ENCODE measurements at places on chromosomes 1 and 21.

GRCh38 chr1:177302357-177303044 is 131.7 kb downstream of the BRINP2 start:
- DNase-seq, result peak; percentile 32

GRCh38 chr1:209086486-209087192 is 496.9 kb upstream of the CAMK1G start:
- DNase-seq, result no peak

DNA sequence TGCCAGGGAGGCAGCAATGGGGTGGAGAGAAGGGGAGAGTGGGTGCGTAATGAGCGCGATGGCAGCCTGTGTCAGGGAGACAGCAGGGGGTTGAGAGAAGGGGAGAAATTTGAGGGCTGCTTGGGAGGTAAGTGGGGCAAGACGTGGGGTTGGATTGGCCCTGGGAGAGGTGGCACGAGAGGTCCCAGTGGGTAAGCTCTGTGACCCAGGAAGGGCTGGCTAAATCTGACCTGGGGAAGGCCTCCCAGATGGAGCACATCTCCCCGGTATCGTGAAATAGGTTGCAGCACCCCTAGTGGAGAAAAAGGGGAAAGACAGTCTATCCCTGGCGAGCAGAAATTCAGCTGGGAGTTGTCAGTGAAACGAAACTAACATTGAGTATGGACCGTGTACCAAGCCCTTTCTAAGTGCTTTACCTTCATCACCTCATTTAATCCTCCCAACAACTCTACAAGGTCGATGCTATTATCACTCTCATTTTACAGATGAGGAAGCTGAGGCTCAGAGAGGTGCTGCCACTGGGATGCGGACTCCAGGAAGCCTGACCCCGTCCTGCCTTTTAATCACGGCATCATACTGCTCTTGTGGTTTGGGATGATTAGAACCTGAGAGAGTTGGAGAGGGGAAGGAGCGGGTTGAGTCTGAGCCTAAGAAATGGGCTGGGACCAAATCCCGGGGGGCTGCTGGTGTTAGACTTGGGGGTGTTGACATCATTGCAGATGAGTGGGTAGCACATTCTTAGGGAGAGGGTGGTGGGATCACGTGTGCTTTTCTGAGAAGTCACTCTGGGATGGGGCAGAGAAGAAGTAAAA is 56.6 kb upstream of the RPL11 start:
- DNase-seq, result peak; percentile 80

DNA sequence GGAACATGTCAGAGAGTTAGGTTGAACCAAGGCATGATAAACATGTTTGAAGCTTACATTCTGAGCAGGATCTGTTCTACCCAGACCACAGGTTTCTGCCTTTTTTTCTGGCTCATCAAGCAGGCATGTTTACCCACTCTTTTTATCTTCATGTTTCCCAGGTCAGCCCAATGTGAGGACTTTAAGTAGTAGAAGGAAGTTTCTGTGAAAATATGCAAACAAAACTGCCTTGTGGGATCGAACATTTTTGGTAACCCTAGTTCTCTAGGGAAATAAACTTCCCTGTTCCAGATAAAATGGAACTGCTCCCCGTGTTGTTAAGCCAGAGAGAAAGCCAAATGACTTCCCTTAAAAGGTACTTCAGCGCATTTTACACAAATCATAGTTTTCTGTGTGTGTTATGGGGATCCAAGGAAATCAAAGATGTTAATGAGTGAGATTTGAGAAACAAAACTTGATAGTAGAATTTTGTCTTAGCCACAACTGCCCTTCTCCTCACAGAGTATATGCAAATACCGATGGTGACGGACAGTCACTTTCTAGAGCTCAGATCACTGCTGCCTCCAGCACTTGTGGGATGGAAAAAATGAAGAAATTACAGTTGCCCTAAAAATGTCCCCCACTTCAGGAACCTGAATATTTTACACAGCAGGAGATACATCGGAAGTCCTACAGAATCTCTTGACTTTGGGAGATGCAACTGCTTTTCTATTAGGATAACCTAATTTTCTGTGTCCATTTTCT is 765 bp upstream of the HIPK1 start:
- no peak for DNase-seq

- DNase-seq, result peak; percentile 76
These were observed 20.2 kb downstream of the B3GALT5 start for GRCh38 chr21:39632796-39633442.

GRCh38 chr21:44800971-44801467 is 601 bp downstream of the UBE2G2 start:
- no peak for DNase-seq

GRCh38 chr1:93180723-93181613 is at the start of gene CCDC18:
CCDC18 (plus strand) TSS chr1:93180724; CDS start chr1:93183362, 2,638 bp downstream.
- peak; percentile 37 for DNase-seq

DNA sequence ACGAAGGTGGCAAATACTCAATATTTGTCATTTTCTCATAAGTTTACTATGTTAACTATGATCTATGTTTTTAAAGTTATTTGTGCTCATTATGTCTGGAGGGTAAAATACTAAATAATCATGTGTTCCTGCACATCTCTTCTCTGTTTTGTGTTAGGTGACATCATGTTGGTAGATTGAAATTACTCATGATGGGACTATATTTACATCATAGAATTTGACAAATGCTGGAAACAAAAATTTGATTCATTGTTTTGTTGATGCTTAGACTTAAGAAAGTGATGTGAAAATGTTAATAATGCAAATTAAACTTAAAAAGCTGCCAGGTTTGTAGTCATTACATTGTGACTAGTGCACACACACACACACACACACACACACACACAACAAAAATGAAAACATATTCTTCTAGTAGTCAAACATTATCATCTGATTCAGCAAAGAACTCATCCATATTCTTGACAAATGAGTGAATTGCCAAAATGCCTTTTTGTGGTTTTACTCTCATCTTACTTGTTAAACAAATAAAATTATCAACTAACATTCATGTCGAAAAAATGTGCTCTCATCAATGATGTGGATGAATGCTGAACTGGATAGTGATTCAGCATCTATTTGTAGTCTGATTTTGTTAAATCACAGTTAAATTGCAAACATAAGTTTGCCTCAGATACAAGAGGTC is 870.7 kb downstream of the BRINP3 start:
- DNase-seq, result peak; percentile 91

GRCh38 chr1:237171454-237172117 is 129.6 kb downstream of the RYR2 start:
- DNase-seq, result no peak

DNA sequence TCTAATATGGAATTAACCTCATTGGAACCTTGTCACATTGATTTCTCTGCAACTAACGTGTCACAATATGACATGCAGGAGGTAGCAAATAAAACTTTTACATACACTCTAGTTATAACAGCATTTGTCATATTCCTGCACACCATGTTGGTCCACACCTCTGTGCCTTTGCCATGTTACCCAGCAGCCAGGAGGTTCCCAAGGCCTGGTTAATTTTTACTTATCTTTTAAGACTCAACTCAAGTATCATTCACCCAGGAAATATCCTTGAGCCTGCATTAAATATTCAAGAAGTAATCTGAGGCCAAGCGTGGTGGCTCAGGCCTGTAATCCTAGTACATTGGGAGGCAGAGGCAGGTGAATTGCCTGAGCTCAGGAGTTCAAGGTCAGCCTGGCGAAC is 447.2 kb upstream of the NR5A2 start:
- no peak for DNase-seq

DNA sequence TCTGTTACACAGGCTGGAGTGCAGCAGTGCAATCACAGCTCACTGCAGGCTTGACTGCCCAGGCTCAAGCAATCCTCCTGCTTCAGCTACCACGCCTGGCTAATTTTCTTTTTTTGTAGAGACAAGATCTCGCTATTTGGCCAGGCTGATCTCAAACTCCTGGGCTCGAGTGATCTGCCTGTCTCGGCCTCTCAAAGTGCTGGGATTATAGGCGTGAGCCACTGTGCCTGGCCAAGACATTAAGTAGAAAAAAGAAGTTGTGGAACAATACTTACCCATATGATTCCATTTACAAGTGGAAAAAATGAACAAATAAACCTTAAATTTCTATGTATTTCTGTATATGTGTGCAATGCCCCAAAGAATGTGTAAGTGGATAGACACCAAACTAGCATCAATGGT is 30.3 kb upstream of the ID3 start:
- no peak for DNase-seq
